ENCODE measurements at places on chromosomes 13 and 19.

DNA sequence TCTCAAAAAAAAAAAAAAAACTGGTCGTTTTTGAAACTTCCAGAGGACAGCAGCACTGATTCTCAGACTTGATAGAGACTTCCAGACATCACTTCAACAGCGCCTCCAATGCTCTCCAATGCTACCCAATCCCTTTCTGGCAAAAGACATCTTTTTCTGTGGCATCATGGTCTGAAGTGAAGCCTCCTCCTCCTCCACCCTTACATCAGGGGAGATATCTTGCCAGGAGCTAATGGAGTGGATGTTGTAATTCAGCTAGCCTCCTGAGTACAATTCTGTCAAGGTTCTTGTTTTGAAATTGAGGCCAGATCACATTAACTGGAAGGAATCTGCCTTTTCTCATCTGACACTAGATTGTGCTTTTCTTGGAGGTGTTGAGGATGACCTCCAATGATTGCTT lies 24.2 kb downstream of the FXYD5 start:
- DNase-seq, result no peak

DNA sequence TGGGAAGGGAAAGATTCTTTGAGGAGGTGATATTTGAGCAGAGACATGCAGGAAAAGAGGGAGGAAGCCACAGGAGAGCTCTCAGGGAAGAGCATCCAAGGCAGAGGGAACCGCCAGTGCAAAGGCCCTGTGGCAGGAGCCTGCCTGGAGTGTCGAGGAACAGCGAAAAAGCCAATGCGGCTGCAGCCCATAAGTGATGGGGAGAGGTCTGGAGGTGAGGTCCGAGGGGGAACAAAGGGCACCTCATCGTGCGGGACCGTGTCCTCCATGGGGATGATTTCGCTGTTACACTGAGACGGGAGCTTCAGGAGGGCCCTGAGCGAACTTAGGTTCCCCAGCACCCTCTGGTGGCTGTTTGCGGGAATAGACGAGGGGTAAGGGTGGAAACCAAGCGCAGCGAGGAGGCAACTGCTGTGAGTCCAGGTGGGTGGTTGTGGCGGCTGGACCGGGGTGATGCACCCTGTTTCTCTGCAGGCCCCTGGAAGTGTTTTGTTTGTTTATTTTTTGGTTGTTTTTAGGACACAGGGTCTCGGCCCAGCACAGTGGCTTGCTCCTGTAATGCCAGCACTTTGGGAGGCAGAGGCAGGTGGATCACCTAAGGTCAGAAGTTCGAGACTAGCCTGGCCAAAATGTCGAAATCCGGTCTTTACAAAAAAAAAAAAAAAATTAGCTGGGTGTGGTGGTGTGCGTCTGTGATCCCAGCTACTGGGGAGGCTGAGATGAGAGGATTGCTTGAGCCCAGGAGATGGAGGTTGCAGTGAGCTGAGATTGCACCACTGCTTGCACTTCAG lies 5.9 kb upstream of the EHD2 start:
- no peak for DNase-seq

GRCh38 chr13:30785191-30785850 lies 50.0 kb downstream of the ALOX5AP start:
- no peak for DNase-seq

DNA sequence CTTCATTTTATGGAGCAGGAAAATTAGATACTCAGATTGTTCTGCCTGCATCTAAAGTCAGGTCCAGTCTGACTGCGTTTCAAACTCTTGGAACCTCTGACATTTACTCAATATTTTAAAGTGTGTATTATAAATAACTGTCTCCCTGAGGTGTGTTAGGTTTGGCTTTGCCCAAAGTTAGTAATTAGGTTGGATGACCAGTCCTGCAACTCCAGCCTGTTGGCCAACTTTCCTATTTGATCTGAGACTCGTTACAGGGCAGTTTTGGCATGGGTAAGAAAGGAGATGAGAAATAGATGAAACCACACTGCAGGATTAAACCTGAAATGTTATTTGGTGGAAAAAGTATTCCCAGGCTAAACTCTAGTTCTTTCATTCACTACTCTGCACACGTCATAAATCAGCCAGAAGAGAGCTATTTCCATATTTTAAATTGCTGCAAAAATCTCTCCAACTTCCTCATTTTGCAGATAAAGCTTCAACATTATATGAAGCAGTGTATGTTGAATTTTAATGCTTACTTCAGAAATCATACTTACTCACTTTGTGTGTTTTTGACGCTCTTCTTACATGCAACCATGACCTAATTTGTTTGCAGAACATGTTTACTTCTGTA lies 357.1 kb downstream of the DCT start:
- no peak for DNase-seq

- DNase-seq, result no peak
Measured at GRCh38 chr13:111282425-111282824, 38.0 kb upstream of the TEX29 start.

DNA sequence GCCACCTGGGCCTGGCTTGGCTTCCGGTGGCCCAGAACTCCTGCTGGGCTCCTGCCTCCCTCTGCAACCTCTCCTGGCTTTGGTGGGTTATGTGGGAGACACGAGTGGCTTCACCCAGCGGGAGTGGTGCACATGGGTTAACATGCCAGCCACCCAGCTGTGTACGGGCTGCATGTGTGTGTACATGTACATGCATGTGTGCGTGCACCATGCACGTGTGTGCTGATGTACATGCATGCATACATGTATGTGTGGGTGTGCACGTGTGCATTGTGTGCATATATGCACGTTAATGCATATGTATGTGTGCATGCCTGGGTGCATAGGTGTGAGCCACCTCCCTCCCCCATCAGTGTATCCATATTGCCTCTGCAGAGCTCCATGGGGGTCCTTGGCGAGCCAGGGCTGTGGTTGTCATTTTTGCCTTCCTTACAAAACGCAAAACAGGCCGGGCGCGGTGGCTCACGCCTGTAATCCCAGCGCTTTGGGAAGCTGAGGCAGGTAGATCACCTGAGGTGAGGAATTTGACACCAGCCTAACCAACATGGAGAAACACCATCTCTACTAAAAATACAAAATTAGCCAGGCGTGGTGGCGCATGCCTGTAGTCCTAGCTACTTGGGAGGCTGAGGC lies 12.5 kb downstream of the GNA11 start:
- DNase-seq, result no peak

DNA sequence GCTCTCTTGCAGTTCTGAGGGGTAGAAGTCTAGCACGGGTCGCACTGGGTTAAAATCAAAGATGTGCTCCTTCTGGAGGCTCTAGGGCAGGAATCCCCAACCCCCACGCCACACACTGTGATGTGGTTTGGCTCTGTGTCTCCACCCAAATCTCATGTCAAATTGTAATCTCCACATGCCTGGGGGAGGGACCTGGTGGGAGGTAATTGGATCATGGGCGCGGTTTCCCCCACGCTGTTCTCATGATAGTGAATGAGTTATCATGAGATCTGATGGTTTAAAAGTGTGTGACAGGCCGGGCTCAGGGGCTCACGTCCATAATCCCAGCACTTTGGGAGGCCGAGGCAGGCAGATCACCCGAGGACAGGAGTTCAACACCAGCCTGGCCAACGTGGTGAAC lies 26.6 kb upstream of the CALM3 start:
- no peak for DNase-seq

DNA sequence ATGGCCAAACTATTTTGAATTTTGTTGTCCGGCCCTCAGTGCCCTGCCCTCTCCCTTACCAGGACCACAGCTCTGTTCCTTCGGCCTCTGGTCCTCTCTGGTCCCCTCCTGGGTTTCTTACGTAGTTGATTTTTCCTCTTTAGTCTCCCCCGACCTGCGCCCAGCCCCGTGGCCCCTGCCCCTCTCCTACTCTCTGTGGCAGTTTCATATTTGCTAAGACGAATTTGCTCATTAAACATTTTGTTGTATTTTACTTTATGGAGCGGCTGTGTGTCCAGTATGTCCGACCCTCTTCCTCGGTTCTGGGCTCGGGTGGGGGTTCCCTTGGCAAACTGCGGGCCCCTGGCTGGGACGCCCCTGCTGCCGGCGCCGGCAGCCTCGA lies 576 bp upstream of the EPN1 start:
- DNase-seq, result no peak

DNA sequence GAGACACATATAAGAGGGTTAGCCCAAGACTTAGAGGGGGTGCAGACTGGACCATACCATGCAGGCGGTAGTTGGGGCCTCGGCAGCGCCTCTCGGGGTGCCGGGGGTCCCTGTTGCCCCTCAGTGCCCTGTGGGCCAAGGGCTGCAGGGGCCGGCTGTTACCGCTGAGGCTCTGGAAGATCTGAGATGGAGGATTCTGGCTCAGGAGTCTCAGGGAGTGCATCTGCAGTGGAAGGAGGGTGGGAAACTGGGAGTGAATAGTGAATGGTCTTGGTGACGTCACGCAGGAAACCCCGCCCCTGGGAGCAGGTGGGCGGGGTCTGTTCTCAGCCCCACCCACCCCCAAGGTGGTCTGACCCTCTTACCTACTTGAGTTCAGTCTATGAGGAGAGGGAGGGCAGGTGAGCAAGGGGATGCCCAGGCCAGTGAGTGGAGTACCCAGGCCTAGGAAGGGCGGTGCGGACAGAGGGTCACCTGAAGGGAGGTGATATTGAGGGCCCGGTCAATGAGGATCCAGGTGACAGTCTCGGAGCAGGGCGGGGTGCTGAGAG lies 1.7 kb upstream of the DBP start:
- no peak for DNase-seq

All from kidney epithelial cell (primary cell).